ENCODE measurements at places on chromosomes 16 and 17.

DNA sequence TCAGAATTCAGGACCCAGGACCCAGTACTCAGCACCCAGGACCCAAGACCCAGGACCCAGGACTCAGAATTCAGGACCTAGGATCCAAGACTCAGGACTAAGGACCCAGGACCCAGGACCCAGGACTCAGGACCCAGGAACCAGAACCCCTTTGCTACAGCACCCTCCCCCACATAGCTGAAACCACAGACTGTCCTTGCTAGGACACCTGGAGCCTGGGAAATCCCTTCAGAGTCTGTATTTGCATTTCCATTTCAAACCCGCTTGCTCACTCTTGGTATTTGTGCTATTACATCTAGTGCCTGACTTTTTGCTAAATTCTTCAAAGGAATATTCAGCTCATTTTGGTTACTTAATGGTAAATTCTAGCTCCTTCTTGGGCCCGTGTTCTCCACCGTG, 275.8 kb upstream of the MAF start:
- no peak for DNase-seq

DNA sequence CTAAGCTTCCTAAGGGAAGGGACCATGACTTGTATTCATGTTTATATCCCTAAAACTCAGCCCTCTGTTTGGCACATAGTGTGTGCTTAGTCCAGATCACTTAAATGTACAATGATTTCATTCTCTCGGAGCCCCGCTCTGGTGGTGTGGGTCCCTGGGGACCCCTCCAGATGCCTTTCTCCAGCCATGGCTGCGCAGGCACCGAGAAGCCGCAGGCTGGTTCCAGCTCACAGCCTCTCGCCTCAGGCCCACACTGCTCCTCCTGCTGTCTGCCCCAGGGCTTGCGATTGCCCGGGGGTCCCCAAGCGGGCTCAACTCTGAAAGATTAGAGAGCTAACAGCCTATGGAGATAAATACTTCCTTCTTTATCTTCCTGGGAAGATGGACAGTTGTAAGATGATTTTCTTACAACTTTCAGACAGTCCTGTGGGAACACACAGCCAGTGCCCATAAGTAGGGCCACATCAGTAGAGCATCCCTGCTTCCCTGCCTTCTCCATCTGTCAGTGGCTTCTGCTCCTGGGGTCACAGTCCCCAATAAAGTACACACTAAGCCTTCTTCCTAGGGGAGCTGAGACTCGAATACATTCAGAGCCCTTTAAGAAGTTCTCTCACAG, 66.2 kb downstream of the CENPV start:
- no peak for DNase-seq

- DNase-seq, result no peak
Measured at GRCh38 chr16:51120730-51121347, 30.2 kb downstream of the SALL1 start.

DNA sequence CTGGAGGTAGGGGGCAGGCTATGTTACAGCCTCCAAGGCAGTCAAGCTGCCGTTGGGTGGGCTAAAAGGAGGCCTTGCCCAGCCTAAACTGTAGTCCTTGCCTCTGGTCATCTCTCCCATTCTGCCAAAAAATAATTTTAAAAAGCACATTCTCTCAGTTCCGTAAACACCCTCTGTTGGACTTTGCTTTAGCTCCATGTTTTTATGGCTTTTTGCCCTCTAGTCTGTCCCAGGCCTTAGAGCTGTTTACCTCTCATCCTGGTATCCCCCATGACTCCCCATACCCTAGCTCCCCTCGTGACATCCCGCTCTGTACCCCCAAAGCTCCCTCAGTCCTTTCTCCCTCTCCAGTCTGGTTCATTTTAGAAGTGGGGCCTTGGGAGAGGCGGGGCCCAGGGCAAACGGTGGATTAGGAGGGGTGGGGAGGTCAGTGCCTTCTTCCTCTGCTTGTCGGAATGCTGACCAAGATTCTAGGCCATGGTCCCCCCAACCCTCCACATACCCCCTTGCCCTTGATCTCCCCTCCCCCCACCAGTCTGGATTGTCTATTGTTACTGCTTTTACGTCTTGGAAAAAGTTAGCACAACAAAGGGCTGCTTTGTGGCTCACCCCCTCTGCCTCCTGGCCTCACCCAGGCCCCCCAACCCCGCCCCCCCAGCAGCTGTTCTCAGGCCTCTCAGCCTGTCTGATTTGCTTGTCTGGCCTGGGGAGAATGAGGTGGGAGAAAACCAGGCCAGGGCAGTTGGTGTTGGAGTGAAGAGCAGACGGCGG, 18.4 kb downstream of the GJD3 start:
- no peak for DNase-seq

GRCh38 chr17:80283116-80283852, 22.6 kb downstream of the RNF213 start:
- no peak for DNase-seq

GRCh38 chr16:11637320-11637719, 30.9 kb upstream of the SNN start:
- DNase-seq, result no peak

All from fibroblast of the conjunctiva (primary cell).